ENCODE measurements at places on chromosomes 3 and 15.
A peak's percentile ranks its signal among the peaks of the same experiment; 100 is the strongest.

GRCh38 chr15:79896131-79896633 lies 632 bp downstream of the MTHFS start:
- no peaks in the 10 kb centered on the region for H3K36me3 ChIP-seq
- H3K27ac ChIP-seq = peak overlapping the region; percentile 48
- peaks cover 8% of the 10 kb centered on the region for H3K4me1 ChIP-seq
- no peak for DNase-seq
- H3K27me3 ChIP-seq = no peaks in the 10 kb centered on the region
- H3K4me3 ChIP-seq = peak overlapping the region; percentile 83

- no peaks in the 10 kb centered on the region for H3K4me1 ChIP-seq
- no peaks in the 10 kb centered on the region for H3K27me3 ChIP-seq
- H3K36me3 ChIP-seq = no peaks in the 10 kb centered on the region
- no peak for DNase-seq
- no peak overlapping the region for H3K4me3 ChIP-seq
- no peak overlapping the region for H3K27ac ChIP-seq
Measured at GRCh38 chr15:53837263-53837662, 77.8 kb upstream of the WDR72 start.

DNA sequence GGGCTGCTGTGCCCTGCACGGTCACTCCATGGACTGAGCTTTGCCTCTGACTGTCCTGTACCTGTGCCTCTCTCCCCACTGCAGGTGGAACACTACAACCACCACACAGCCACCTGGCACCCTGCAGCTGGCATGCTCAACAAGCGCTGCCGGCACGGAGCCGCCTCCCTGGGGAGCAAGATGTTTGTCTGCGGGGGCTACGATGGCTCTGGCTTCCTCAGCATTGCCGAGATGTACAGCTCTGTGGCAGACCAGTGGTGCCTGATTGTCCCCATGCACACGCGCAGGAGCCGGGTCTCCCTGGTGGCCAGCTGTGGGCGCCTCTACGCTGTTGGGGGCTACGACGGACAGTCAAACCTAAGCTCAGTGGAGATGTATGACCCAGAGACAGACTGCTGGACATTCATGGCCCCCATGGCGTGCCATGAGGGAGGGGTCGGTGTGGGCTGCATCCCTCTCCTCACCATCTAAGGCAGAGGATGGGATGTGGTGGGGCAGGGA lies 37.3 kb upstream of the PTPN23 start:
- no peak overlapping the region for H3K4me3 ChIP-seq
- H3K27me3 ChIP-seq = no peaks in the 10 kb centered on the region
- peaks cover 33% of the 10 kb centered on the region for H3K36me3 ChIP-seq
- DNase-seq = no peak
- H3K4me1 ChIP-seq = peaks cover 13% of the 10 kb centered on the region
- no peak overlapping the region for H3K27ac ChIP-seq

DNA sequence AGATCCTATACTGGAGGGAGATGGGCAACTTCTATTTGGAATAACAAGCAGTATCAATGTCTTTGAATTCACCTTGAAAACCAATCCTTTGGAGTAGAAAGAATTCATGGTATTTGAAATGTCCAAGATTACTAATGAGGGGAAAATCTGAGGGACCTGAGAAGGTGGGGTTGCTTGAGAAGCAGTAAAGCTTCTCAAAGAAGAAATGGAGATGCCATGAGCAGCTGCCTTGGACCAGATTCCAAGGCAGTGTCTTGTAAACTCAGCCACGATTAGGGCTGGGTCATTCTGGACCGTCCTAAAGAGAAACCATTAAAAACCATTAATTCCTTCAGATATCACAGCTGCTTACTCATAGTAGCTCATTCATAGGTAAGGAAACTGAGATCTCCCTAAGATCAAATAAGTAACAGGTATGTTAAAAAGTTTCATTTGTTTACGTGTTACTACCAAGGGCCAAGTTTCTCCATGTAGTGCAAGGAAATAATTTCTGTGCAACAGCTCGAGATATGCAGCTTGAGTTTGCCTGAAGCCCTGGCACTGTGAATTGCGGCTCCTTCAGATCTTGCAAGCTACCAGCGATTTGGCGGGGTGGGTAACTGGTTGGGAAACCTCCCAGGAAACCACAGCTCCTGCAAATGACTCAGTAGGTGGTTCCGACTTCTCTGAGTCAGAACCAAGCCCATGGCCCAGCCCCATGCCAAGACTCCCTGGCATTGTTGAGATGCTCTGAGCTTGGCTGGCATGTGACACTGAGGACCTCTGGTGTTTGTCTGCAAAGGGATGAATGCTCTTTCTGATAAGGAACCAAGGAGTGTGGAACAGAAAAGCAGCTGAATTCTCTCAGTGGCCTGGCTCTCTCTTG lies 296.8 kb downstream of the RORA start:
- no peaks in the 10 kb centered on the region for H3K27me3 ChIP-seq
- H3K4me1 ChIP-seq = no peaks in the 10 kb centered on the region
- no peak overlapping the region for H3K27ac ChIP-seq
- no peak overlapping the region for H3K4me3 ChIP-seq
- DNase-seq = peak; percentile 28

GRCh38 chr3:59290358-59290757 lies 240.5 kb upstream of the CFAP20DC start:
- H3K27me3 ChIP-seq = no peaks in the 10 kb centered on the region
- H3K4me1 ChIP-seq = peaks cover 5% of the 10 kb centered on the region
- DNase-seq = no peak
- no peaks in the 10 kb centered on the region for H3K36me3 ChIP-seq
- H3K27ac ChIP-seq = no peak overlapping the region
- H3K4me3 ChIP-seq = no peak overlapping the region

DNA sequence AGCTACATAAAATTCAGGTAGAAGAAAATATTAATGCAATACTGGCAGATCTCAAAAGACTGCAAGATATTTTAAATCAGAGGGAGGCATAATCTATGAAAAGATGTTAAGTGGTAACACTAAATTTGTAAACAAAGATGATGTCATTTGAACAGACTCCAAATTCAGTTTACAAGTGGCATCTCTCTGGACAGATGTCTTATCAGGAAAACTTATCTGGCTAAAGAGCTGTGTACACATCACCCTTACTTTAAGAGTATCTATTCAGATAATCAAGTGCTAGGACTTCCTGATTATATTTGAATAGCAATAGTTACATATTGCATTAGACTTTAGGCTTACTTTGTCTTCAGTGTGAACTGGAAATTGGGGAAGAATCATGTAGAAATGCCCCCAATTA lies 231.5 kb downstream of the WDR72 start:
- no peaks in the 10 kb centered on the region for H3K36me3 ChIP-seq
- H3K27me3 ChIP-seq = no peaks in the 10 kb centered on the region
- no peak overlapping the region for H3K4me3 ChIP-seq
- no peaks in the 10 kb centered on the region for H3K4me1 ChIP-seq

DNA sequence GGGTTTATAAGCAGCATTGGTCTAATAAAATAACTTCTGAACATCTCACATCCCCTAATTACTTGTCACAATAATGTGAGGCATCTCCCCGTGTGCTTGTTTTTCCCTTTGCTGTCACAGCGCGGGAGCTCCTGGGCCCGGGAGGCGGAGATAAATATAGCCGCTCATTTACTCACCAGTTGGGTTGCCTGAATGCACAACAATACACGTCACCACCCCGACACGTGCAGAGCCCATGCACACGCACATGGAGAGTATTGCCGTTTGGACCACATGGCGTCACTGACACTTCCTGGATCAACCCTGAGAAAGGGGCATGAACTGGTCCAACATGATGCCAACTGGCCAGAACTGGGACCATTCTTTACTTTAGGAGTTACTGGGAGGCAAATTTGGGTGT lies 76.2 kb downstream of the MRPL46 start:
- no peak overlapping the region for H3K4me3 ChIP-seq
- DNase-seq = no peak
- H3K4me1 ChIP-seq = no peaks in the 10 kb centered on the region
- no peaks in the 10 kb centered on the region for H3K27me3 ChIP-seq

DNA sequence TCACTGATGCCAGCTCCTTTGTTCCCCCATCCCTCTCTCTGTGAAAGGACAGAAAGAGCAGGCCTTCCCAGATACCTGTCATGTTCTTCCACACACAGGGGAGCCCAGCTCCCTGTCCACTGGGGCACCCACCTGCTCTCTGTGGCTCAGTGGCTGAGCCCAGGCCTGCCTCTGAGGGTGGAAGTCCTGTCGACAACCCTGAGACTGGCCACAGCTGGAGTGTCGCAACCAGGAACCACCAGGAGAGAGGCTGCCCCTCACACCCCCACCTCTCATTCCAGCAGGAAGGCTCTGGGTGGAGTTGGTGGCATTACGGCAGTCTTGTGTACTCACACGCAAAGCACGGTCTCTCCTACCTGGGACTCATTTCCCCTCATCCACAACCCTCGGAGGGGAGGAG lies 66.3 kb downstream of the MEGF11 start:
- no peak overlapping the region for H3K4me3 ChIP-seq
- no peak overlapping the region for H3K27ac ChIP-seq
- no peaks in the 10 kb centered on the region for H3K36me3 ChIP-seq
- DNase-seq = no peak
- H3K27me3 ChIP-seq = peaks cover 53% of the 10 kb centered on the region

Data from IMR-90 (cell line).